Stimulated activated CD4-positive, alpha-beta T cell treated with anti-CD3 and anti-CD28 coated beads, Interleukin-12 subunit alpha, Interleukin-12 subunit beta, amount 100 ng/mL, for 24 hours (primary cell): ENCODE measurements at places on chromosomes 1 and 21.

DNA sequence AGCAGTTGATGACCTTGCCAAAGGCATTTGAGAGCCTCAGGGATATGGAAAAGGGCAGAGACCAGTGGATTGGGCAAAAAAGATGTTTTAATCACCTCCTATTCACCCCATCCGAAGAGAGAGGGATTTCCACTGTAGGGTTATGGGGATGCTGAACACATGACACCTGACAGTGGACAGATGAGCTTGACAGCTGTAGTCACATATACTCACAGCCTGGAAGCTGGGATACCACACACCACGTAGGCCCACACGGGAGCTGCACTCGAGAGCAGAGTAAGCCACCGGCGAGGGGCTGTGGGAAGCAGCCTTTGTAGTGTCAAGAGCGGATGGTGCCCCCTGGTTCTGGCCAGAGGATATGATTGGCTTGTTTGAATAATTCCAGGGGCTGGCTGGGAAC lies 20.0 kb downstream of the ZBTB40 start:
- DNase-seq: no peak

DNA sequence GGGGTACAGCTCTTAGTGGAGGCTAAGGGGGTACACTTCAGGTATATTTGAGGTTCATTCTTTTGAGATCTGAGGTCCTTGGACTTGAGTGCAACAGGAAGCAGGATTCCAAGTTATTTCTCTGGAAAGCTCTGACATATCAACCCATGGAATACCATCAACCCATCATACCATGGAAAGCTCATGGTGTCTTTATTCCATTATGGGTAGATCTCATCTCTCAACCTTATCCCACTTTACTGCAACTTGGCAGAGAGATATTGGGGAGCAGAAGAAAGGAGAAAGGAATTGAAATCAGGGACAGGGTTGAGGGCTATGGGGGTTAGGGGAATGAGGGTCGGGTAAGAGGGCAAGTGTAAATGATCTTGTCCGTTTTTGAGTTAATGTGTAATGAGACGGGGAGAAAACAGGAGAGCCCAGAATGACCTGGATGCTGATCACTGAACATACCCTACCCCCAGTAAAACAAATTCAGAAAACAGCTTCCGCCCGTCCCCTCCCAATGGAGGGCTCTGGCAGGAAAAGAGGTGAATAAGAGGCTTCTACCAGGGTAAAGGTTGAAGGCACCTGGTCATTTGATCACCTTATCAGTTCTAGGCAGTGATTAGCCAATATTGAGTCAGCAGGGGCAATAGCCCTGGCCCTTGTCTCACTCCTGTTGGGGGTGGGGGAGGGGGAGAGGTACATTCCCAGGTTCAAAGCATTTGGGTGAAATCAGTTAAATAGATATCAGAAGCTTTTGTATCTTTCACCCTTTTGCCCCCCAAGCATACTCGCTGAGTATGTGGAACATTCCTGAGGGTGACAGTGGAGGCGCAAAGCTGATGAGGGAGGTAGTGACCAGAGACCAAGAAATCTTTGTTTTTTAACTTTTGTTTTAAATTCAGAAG lies 622 bp upstream of the APOA2 start:
- no peak for DNase-seq

- no peak for DNase-seq
Observed at GRCh38 chr1:181126871-181127587, 38.5 kb downstream of the IER5 start.

DNA sequence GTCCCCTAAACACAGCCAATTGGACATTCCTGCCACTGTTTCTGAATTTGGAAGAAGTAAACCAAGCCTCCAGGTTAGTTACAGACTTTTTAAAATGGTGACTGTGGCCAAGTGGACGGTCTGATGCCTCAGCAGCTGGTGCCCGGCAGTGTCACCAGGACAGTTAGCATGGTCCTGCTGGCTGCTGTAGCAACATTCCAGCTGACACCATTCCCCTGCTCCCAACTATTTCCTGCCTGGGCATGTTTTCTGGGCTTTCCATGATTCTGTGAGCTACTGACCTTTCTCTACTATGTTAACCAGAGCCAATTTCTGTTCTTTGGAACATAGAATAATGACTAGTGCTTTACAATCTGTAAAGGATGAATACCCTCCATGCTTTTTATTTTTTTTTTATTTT lies 95.0 kb downstream of the TLR5 start:
- DNase-seq: no peak

DNA sequence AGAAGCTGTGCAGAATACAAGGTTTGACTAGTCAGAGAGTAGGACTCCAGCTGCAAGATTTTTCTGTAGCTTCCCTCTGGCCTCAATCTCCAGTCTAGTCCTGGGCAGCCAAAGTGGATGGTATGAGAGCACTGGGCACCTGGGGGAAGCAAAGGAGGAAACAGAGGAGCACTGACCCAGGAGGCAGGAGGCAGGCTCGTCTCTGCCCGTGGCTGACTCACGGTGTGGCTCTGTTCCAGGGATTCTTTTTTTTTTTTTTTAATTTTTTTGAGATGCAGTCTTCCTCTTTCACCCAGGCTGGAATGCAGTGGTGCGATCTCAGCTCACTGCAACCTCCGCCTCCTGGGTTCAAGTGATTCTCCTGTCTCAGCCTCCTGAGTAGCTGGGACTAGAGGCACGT lies 4.1 kb upstream of the NPPB start:
- no peak for DNase-seq

GRCh38 chr1:22388671-22389450 lies 62.8 kb upstream of the ZBTB40 start:
- no peak for DNase-seq

- peak; percentile 22 for DNase-seq
Observed at GRCh38 chr1:44318097-44319088, 36.7 kb downstream of the ERI3 start.

DNA sequence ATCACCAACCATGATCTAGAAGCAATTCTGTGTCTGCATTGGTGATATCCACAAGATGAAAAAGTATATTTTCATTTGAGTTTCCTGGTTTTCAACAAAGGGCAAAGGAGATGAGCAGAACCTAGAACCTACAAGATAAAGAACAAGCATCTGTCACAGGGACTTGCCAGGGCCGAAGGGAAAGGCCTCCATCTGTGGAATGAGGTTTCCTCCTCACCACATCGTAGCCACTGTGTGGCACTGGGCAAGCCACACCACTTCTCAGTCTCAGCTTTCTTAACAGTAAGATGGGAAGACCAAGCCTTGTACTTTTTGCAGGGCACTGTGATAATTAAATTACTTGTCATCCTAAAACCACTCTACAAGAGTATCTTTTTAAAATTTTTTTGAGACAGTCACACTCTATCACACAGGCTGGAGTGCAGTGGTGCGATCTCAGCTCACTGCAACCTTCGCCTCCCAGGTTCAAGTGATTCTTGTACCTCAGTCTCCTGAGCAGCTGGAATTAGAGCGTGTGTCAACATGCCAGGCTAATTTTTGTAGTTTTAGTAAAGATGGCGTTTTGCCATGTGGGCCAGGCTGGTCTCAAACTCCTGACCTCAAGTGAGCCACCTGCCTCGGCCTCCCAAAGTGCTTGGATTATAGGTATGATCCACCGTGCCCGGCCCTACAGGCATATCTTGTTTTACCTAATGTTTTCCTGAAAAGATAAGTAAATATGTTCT lies 45.8 kb downstream of the ARHGEF11 start:
- DNase-seq: no peak

GRCh38 chr1:101086783-101087182 lies 61.2 kb upstream of the DPH5 start:
- no peak for DNase-seq

DNA sequence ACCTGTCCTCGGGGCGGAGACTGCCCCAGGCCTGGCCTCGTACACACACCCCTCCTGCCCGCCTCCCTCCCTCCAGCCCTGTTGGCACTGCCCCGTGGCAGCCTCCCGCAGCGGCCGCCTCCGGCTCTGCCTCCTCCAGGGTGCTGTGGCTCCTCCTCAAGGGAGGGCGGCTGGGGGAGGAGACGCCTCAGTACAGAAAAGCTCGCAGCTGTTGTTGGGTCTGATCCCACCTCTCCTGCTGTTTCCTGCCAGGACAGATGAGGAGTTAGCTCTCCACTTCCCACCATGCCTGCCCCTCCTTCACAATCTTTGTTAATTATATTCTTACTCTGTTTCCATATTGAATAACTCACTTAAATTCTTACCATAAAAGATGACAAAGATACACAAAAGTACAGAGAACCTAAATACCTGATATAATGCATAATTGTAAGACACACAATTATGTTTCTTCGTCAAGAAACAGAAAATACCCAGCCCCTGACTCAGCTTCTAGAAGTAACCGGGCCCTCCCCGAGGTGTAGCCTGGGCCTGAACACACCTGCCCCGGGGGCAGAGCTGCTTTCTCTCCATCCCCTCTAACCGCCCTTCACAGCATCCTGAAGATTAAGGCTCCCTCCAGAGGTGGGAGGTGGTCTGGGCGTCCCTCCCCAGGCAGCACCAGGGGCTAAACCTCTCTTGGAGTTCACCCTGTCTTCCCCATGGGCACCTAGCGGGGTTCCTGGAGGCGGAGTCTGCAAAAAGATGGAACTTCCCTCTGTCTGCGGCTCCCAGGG lies 30.6 kb upstream of the COL6A1 start:
- DNase-seq: no peak
